ENCODE measurements at places on chromosomes 4 and X.

DNA sequence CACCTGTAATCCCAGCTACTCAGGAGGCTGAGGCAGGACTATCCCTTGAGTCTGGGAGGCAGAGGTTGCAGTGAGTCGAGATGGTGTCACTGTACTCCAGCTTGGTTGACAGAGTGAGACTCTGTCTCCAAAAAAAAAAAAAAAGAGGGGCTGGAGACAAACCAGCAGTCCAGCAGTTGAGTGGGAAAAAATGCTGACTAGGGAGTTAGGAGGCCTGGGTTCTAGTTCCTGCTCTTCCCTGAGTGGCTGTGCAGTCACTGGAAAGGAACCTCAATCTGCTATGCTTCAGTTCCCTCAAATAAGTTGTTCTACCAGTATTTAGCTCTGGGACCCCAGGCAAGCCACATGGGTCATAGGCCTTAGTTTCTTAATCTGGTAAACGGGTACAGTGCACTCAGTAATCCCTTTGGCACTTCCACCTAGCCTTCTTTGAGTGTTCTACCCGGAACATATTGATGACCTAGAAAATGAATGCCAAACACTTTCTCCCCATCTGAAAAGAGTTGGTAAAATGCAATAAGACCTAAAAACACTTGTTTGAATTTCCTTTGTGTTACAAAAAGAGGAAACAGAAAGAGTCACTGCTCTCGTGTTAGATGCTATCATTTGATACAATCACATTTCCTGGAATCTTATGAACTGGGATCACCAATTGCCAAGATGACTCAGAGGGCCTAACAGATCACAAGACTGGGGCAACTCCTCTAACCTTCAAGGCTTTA is 99.3 kb upstream of the EGFL6 start:
- no peak for DNase-seq

DNA sequence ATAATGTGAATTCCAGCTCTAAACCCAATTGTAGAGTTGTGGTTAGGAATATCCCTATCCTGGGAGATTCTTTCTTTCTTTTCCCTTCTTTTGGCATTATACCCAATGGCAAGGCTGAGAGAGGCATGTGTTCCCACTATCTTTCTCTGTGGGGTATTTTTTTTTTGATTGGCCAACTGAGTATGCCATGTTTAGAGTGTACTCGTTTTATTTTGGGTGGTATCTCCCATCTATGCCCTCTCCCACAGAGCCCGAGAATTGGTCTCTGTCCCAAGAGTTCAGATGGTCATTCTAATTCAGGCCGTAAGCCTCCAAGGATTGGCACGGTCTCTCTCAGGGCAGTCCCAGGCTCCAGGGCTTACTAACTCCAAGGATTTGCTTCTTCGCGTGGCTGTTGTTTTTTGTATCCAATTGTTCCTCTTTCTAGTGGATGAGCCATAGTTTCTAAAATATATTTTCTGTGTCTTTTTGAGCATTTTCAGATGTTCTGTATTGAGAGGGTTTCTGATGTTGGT is 198.8 kb downstream of the SLC4A4 start:
- no peak for DNase-seq

DNA sequence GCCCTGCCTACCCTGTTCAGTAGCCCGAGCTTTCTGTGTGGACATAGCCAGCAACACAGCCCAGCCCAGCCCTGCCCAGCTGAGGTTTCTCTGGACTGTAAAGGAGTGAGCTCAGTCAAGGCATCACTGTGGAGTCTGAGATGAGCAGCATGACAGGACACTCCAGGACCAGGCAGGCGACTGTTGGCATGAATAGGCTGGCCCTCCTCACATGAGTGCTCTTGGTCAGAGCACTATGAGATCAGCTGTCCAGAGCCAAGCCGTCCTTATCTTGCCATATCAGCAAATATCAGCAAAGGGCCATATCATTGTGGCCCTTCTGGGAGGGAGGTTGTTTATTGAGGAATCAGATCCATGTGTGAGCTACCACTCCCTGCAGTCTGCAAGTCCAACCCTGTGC is 30.9 kb downstream of the REELD1 start:
- DNase-seq = no peak

GRCh38 chr4:24650849-24651640 is 66.7 kb upstream of the DHX15 start:
- no peak for DNase-seq

DNA sequence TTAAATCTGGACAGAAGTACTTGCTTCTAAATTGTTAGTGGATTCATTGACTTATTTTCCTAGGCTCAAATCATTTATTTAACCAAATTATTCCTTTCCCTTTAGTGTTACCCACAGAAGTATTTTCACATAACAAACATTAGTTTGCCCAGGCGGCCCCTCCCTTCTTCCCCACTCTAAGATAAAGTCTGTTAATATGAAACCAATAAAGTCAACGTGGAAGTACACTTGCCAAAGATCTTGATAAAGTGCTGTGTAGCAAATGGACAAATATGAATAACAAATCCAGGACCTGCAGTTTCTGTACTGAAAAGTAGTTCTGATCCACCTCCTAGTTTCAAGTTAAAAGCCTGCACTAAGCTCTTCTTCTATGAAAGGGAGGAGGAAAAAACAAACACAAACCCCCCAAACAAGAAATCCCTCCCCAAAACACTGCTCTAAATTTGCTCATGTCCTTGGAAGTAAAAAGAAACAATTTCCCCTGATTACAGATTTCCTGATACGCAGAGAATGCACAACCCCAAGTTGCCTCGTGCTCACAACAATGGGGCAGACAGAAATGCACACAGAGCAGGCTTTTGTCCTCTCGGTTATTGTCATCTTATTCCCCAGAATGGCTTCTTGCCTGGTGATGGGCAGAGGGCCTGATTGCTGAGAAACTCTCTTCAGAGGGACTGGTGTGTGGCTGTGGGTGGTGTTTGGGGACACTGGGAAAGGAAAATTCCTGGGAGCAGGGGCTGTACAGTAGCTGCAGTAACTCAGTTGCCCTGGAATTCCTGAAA is 23.2 kb downstream of the TMSB4X start:
- DNase-seq = no peak

DNA sequence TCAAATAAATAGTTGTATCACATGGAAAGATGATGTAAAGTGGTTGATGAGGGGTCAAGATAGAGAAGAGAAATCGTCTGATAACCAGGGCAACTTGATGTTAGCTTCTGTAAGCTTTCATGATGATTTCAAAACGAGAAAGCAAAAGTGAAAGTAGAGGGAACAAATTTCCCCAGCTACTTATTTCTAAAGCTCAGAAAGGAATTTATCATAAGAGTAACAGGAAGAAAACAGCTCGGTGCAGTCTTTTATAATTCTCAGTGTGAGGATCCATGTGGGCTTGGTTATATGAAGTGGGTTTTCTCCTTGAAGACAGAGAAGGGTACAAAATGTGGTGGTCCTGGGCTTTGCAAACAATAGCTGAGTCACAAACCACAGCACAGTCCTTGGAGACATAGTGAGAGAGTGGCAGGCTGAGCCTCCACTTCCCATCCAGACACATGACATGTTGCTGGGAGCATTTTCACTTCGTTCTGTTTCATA is 32.1 kb upstream of the GLRA2 start:
- DNase-seq = no peak

- DNase-seq = no peak
Measured at GRCh38 chr4:78534286-78534955, 17.1 kb upstream of the ANXA3 start.

DNA sequence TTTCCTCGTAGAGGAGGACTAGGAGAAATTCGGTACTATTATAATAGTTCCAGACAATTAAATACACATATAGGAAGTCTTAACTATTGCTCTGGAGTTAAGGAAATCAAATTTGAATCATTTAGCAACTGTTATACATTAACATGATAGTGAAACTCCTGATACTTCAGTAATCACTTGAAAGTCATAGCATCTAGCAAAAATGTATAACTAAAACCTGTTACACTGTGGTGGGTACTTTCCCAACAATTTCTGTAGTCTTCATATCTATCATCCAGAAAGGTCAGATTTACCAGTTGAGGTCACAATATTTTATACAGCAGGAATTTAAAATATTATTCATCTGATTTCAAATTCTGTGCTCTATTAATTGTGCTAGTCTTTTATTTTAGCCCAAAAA is 669.6 kb upstream of the PCDH10 start:
- no peak for DNase-seq

DNA sequence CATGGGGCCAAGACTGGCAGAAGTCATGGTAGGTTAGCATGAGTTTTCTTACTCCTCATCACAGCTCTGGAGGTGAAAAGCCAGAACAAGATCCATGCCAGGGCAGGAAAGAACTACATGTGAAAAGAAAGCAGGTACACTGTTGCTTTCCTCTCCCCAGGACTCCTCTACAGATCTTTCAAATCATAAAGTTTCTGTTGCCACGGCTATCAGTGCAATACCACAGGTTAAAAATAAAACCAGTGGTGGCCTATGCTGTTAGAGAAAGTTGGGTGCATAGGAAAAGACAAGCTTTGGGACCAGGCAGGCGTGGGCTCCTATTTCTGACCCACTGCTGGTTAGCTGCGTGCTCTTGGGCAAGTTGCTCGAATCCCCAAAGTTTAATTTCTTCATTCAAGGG is 81.4 kb downstream of the SH3RF1 start:
- no peak for DNase-seq

- DNase-seq = no peak
Measured at GRCh38 chr4:29948858-29949257, 771.3 kb upstream of the PCDH7 start.
